ENCODE measurements at places on chromosomes 5 and 9.

- no peak for DNase-seq
Measured at GRCh38 chr9:111253742-111254437, 76.1 kb downstream of the OR2K2 start.

DNA sequence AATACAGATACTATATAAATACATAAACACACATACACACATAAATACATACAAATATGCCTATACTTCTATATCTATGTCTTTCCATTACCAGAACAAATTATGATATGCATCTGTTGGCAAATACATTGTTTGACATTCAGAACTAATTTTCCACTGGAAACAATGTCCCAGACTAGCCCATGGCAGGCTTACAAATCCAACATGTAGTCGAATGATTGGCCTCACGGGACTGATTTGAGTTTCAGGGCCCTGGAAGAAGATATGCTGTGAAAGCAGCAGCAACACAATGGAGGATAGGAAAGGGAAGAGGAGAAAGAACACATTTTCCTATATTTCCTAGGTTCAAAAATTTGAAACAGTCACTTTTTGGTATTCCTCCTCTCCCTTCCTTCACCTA is 881.1 kb upstream of the DMAC1 start:
- DNase-seq = no peak

GRCh38 chr9:71765693-71766092 is 2.6 kb downstream of the CEMIP2 start:
- DNase-seq = no peak

- no peak for DNase-seq
Measured at GRCh38 chr9:6692881-6693361, 47.4 kb upstream of the GLDC start.

DNA sequence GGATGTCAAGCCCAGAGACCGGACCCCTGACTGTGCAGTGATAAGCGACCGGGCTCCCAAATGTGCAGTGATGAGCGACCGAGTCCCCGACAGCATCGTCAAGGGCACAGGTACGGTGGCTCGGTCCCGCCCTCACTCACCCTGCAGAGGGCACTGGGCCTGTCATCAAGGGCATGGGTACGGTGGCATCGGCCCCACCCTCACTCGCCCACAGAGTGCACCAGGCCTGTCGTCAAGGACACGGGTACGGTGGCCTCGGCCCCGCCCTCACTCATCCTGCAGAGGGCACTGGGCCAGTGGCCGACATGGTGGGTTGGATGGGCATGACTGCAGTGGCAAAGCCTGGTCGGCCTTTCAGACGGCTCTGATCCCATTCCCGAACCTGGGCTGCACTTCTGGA is 9.7 kb upstream of the LRRC14B start:
- DNase-seq = no peak

GRCh38 chr9:8365466-8366160 is 566.0 kb upstream of the DMAC1 start:
- DNase-seq = no peak

GRCh38 chr5:179762079-179762780 is 29.6 kb downstream of the MAML1 start:
- DNase-seq = peak; percentile 27

GRCh38 chr9:88781628-88782391 is 209.5 kb upstream of the S1PR3 start:
- DNase-seq = no peak

DNA sequence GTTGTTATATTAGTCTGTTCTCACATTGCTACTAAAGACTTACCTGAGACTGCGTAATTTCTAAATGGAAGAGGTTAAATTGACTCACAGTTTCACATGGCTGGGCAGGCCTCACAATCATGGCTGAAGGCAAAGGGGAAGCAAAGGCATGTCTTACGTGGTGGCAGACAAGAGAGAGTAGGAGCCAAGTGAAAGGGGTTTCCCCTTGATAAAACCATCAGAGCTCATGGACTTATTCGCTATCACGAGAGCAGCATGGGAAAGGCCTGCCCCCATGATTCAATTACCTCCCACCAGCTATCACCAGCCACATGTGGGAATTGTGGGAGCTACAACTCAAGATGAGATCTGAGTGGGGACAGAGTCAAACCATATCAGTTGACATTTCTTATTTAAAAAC is 374.5 kb upstream of the RORB start:
- no peak for DNase-seq

- no peak for DNase-seq
Measured at GRCh38 chr9:105712773-105713172, 18.4 kb downstream of the TMEM38B start.

- DNase-seq = no peak
Measured at GRCh38 chr5:89281766-89282553, 399.0 kb upstream of the MEF2C start.

DNA sequence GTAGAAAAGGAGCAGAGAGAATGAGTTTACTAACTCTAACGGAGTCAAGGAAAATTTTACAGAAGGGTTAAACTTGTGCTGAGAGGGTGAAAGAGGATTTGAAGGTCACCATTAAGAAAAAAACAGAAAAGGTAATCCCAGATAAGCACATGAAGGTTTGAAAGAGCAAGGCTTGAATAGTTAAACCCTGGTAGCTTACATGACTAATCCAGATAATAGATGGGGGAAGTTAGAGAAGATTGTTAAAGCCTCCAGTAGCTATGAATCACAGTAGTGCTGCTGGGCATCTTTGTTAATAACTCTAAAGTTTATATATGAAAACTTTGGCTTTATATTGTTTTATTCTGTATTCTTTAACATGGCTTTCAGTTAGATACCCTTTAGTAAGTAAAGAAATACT is 354.5 kb upstream of the FTMT start:
- DNase-seq = no peak

- no peak for DNase-seq
Measured at GRCh38 chr9:113941526-113941925, 65.4 kb downstream of the ZNF618 start.

DNA sequence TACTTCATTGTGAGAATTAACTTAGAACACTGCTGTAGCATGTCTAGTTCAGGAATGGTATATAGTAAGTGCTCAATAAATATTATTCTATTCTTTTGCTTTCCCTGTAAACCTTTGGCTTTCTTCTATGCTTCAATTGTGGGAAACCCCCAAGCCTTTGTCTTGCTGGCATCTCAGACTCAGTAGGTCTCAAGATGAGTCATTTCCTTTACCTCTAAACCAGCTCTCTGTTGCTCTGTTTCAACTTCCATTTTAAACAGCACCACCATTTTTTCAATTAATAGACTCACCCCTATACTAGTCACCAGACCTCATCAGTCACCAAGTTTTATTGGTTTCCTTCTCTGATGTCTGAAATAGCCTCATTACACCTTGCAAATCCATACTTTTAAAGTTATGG is 43.5 kb downstream of the DMAC1 start:
- no peak for DNase-seq

GRCh38 chr5:157502143-157502647 is 42.2 kb downstream of the NIPAL4 start:
- DNase-seq = no peak

DNA sequence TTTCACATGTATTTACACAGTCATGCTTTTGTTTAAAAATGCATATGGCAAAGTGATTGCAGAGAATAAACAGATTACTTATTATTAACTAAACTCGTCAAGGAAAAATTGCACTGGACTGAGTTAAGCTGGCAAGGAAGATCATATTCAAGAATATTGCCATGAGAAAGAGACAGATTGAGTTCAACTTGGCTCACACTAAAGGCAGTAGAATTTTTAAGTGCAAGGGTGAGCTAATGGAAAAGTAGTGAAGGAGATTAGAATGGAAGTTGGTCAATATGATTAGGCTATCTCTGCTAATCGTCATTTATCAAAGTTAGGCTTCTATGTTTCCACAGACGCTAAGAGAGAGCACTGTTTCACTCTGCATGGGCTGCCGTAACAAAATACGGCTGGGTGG is 557.6 kb downstream of the PRR16 start:
- DNase-seq = no peak

DNA sequence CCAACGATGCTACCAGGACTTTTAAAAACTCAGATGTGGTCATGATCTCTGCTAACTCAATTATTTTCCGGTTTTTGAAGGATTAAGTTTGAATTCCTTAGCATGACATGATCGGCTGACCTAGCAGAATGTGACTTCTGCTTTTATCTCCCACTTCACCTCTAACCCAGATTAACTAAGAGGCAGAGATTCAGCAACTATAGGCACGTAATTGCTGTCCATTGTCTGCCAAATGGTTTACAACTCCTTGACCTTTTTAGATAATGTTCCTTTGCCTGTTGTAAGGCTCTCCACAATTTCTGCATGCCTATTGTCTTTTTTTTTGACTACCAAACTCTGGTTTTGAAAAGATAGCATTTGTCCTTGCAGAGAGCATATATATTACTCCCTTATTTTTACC is 268.2 kb downstream of the BRINP1 start:
- DNase-seq = no peak

GRCh38 chr9:124975131-124975530 is 34.2 kb upstream of the GOLGA1 start:
- no peak for DNase-seq

- no peak for DNase-seq
Measured at GRCh38 chr9:20620650-20621470, 1.4 kb downstream of the MLLT3 start.

GRCh38 chr9:135295551-135296300 is 183.9 kb upstream of the PPP1R26 start:
- no peak for DNase-seq

DNA sequence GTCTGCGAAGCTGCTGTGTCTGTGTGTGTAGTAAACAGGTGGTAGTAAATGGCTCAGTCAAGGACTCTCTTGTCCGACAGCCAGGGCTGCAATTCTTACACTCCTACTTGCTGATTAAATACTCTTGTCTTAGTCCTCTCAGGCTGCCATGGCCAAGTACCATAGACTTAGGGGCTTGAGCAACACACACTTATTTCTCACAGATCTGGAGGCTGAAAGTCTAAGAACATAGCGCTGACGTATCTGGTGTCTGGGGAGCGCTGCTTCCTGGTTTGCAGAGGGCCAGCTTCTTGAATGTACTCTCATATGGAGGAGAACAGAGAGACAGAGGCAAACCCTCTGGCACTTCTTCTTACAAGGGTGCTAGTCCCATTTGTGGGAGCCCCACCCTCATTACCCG is 411.0 kb downstream of the MED10 start:
- no peak for DNase-seq

DNA sequence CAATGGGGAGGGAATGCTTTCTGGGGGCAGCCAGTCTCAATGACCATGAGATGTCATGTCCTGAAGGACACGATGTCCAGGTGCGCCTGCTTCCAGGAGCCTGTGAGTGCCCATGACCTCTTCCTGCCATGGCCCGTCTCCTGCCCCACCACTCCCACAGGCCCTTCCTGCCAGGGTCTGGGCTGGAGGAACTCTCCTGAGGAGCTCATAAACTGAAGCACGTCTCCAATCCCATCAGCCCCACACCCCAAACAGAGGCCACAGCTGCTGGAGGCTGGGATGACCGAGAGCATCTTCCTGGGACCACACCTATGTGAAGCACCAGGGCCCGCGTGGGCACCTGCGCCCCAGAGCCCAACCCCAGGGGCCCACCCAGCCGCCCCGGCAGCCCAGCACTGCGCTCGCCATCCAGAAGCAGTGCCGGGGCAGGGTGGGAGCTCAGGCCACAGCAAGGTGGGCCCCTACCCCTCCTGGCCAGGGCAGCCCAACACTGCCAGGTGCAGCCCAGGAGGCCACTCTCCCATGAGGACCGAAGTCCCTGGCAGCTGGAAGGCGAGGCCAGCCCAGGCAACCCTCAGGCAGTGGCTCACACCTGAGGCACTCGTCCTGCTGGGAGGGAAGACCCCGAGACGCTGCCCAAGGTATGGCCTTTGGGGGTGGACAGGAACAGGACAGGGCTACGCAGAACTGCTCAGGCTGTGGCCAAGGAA is 53.9 kb upstream of the UBAC1 start:
- no peak for DNase-seq

DNA sequence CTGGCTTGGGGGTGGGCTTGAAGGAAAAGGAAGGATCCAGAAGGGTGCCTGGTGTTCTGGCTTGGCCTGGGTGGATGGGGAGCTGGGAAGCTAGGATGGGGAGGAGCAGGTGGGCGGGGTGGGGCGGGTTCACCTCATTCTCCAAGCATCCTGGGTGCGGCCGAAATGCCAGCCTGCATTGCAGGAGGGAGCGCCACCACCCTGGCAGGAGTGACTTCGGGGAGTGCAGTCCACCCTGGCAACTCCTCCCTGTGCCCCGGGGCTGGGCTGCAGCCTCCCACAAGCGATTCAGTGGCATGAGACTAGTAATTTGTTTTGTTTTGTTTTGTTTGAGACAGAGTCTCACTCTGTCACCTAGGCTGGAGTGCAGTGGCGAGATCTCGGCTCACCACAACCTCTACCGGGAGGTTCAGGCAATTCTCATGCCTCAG is 5.5 kb downstream of the TTC16 start:
- peak; percentile 44 for DNase-seq

DNA sequence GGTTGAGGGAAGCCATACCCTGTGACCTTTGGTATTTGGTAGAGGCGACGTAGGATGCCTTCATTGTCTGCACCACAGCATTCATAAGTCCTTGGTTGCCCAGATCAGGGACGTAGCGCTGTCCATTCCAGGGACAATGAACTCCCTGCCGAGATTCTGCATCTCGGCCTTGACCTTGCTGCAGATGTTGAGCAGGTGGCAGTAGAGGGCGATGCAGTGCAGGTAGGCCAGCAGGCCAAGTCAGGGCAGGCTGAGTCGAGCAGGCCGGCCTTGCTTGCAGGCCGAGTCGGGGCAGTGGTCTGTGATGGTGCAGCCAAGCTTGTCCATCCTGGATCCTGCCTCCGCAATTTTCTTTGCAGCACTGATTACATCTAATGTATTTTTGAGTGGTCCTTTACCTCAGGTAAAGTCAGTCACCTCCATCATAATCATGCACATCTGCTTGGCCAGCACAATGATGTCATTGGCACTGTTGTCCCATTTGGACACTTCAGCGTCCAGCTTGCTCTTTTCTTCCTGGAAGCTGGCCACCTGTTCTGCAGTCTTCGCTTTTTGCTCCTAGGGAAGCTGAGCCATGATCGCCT is 93.4 kb upstream of the CCDC112 start:
- DNase-seq = no peak

- DNase-seq = no peak
Measured at GRCh38 chr9:94183240-94183999, 75.7 kb upstream of the ZNF169 start.

DNA sequence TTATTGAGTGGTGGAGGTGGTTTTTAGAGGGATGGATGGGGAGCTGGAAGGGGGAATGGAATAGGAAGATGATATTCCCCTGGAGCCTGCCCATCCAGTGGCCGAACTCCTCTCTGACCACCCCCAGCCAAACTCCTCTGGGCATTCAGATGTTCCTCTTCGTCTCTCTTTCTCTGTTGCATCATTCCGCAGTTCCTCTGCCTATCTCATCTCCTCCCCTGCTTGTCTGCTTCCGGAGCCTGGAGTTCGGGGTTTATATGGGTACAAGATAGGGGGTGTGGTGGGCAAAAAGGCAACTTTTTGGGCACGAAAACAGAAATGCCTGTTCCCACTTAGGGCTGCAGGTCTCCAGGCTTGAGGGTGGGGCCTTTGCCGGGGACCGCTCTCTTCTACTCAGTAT is 12.2 kb upstream of the CDK5RAP2 start:
- no peak for DNase-seq

- DNase-seq = no peak
Measured at GRCh38 chr5:107184871-107185270, 485.9 kb downstream of the EFNA5 start.
